ENCODE measurements at places on chromosomes 1 and 21. TPM values are rescaled to one million over a fixed set of nuclear protein-coding genes. Genes with fewer than 3 reads are reported as not detected.

DNA sequence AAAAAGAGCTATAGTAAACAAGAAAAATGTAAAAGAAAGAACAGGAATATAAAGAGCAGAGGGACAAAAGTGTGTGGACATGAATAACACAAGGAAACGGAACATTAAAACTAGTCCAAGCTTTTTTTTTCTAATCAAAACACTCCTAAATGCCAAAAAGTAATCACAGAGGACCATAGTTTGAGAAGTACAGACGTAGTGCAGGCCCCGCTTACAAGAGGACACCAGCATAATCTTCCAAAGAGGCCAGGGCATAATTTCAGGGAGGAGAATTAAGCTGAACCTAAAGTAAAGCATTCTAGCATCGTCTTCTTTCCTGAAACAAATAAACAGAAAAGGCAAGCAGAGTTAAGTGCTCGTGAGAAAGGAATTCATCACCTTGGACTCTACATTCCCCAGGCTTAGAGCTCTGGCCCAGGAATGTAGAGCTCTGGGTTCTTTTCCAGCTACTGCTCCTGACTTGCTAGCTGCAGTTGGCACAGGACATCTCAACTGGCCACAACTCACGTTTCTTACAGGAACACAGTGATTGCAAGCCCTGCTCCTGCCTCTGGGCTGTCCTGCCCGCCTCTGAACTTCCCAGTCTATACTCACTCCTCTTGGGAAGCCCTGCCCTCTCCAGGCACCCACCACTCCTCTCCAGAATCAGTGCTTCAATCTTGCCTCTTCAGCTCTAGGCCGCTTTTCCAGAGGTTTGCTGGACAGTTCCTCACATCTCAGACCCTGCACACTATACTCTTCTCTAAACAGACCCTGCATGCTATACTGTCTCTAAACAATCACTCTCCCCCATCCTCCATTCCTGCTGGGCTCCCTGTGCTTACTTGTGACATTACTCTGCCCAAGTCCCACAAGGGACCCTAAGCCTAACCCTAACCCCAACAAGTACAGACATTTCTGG is 9.8 kb downstream of the RGS8 start:
- H3K36me3 ChIP-seq: no peaks in the 10 kb centered on the region
- H3K27ac ChIP-seq: no peak overlapping the region
- DNase-seq: no peak
- no peaks in the 10 kb centered on the region for H3K27me3 ChIP-seq
- no peaks in the 10 kb centered on the region for H3K4me1 ChIP-seq
- H3K4me3 ChIP-seq: no peak overlapping the region

DNA sequence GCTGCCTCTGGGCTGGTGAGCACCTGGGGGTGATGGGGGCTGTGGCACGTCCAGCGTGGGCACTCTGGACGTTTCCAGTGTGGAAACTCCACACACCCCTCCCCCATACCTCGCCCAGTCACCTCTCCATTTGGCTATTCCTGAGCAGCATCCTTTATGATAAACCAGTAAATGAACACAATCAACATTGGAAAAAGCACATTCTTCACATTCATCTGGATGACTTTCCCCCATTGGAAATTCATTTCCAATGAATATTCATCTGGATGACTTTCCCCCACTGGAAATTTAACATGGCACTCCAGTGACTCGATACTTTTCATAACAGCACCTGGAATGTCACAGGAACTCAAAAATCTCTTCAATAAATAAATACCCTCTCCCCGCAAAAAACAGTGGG is 104.8 kb upstream of the KRTAP19-8 start:
- H3K27ac ChIP-seq: no peak overlapping the region
- H3K27me3 ChIP-seq: no peaks in the 10 kb centered on the region
- H3K4me1 ChIP-seq: no peaks in the 10 kb centered on the region
- no peak overlapping the region for H3K4me3 ChIP-seq

EDARADD gene
- 0.59 TPM for total RNA-seq

SGIP1 gene
- total RNA-seq: 1.3 TPM

- H3K27ac ChIP-seq: no peak overlapping the region
- H3K36me3 ChIP-seq: no peaks in the 10 kb centered on the region
- no peak overlapping the region for H3K4me3 ChIP-seq
- no peaks in the 10 kb centered on the region for H3K27me3 ChIP-seq
These were observed 76.6 kb downstream of the NGF start for GRCh38 chr1:115261496-115261895.

TRPM2 gene
- 1.2 TPM for total RNA-seq

TEX38 gene
- not detected for total RNA-seq

GRCh38 chr1:117970252-117970651 is 40.7 kb downstream of the WDR3 start:
- H3K36me3 ChIP-seq: peaks cover 7% of the 10 kb centered on the region
- H3K4me1 ChIP-seq: no peaks in the 10 kb centered on the region
- H3K4me3 ChIP-seq: no peak overlapping the region
- no peak overlapping the region for H3K27ac ChIP-seq
- no peak for DNase-seq
- no peaks in the 10 kb centered on the region for H3K27me3 ChIP-seq

CD52 gene
- 9.4 TPM for total RNA-seq

AADACL3 gene
- not detected for total RNA-seq

OR2T29 gene
- total RNA-seq: not detected

GRCh38 chr1:212953321-212953720 is 3.0 kb downstream of the VASH2 start:
- H3K27me3 ChIP-seq: no peaks in the 10 kb centered on the region
- no peak overlapping the region for H3K27ac ChIP-seq
- DNase-seq: no peak
- H3K36me3 ChIP-seq: no peaks in the 10 kb centered on the region
- no peaks in the 10 kb centered on the region for H3K4me1 ChIP-seq
- H3K4me3 ChIP-seq: no peak overlapping the region

GRCh38 chr1:21761052-21761451 is 21.9 kb downstream of the USP48 start:
- no peaks in the 10 kb centered on the region for H3K4me1 ChIP-seq
- no peak overlapping the region for H3K27ac ChIP-seq
- no peaks in the 10 kb centered on the region for H3K27me3 ChIP-seq
- DNase-seq: no peak
- peaks cover 2% of the 10 kb centered on the region for H3K36me3 ChIP-seq
- H3K4me3 ChIP-seq: no peak overlapping the region
